ENCODE measurements at places on chromosomes 11 and 22.
A peak's percentile ranks its signal among the peaks of the same experiment; 100 is the strongest.

- DNase-seq: peak; percentile 97
Measured at GRCh38 chr11:88779577-88779976, 286.2 kb downstream of the GRM5 start.

- no peak for DNase-seq
Measured at GRCh38 chr22:22432479-22432878, 76.1 kb downstream of the ZNF280B start.

GRCh38 chr11:4825132-4825531 lies 4.0 kb downstream of the OR51F2 start:
- no peak for DNase-seq

DNA sequence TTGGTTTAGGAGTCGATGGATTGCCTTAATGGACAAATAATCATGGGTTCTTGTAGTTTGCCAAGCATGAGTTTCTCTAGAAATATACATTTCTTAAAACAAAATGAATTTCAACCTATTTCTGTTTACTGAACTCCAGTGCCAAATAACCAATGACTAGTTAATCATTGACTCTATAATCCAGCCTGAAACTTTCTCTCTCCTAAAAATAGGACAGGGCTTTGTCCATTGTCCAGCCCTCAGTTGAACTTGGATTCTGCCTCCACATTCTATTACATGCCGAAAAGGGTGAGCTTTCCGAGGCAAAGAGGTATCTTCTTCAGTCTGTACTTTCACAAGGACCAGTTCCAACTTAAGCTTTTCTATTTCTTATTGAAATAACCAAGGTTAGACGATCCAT lies 23.2 kb upstream of the CAT start:
- no peak for DNase-seq

GRCh38 chr11:45374653-45375059 lies 88.5 kb upstream of the SYT13 start:
- DNase-seq: no peak

DNA sequence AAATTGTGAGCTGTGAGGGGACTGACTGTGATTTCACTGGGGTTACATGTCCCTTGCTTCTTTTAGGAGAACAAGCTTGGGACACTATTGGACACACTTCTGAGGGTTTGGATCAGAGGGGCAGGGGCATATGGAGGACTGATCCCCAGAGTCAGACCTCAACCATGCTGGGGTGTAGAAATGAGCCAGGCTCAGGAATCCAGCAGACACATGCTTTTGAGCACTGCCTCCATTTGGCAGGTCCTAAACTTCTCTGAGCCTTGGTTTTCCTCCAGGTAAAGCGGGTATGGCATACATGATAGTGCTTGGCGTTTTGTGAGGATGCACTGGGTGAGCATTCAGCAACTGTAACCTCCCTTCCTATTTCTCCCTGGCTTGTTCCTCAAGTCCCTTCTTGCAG lies 74.7 kb downstream of the ADAMTS15 start:
- DNase-seq: no peak

- peak; percentile 88 for DNase-seq
Measured at GRCh38 chr22:36328635-36329253, 59.0 kb downstream of the MYH9 start.
